ENCODE measurements at places on chromosomes 2 and 18. TPM values are rescaled to one million over a fixed set of nuclear protein-coding genes. Genes with fewer than 3 reads are reported as not detected.

GRCh38 chr18:32335228-32335627 lies 135.5 kb downstream of the GAREM1 start:
- no peak for DNase-seq

The MBP gene
- 19.7 TPM for polyA plus RNA-seq

DNA sequence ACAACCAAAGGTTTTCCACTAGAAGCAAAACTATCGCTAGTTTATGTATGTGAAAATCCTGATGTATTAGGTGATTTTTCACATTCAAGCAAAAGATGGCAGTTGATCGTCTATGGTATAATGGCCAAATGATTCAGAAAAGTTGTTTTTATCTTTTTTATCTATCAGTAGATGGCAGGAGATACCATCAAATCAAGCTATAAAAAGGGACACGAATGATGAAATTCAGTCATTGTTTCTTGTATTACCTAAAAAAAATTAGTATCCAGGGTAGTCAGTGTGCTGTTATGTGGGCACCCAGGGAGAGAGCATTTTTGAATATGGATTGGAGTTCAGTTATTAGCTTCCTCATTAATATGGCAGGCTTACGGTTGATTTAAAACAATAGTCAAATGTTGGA lies 22.9 kb upstream of the CAVIN2 start:
- DNase-seq, result no peak

The KCNK3 gene
- 1.4 TPM for polyA plus RNA-seq

DNA sequence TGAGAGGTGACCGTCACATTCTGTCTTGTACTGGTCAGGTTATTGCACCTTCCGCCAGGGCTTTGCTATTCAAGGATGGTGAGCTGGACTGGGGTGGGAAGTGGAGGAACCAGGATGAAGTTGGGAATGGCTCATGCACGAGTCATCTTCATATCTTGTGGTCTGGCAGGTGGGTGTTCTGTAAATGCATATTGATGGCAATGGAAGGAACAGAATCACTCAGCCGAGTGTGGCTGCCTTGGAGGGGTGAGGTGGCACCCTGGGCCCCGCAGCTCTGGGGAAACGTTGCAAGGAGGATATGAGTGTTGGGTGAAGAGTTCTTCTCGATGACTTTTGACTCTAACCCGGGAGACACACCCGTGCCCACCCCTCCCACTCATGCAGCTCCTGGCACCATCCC lies 1.2 kb downstream of the NEU2 start:
- no peak for DNase-seq

DNA sequence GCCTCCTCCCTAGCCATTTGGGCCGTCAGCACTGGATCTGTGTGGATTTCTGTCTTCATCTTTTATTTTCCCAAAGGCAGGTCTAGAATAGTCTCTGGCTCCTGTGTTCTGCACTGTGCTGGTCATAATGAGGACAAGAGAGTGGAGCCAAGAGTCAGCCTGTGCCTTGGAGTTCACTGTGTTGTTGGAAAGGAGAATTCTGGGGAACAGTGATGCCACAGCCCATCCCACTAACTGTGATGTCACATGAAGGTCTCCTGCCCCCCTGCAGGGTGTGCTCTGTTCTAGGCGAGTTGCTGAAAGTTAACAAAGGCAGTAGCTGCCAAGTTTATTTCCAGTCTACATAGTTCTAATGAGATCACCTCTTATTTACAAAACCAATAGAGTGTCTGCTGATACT lies 248.5 kb downstream of the TPGS2 start:
- no peak for DNase-seq

DNA sequence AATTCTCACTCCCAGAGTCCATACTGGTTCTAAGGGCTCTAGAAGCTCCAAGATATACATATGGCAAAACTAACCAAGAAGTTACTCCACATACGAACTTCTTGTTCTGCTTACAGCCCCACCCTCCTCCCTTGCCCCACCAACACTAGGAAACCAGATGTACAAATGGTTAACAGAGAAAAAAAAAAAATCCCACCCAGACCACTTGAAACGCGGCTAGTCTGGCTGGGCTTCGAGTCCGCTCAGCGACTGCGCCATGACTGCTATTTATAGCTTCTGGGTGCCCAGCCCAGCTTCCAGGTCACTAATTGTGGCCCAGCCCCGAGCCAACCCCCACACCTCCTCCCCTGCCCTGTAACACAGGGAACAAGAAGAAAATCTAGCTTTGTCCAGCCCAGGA lies 47.0 kb upstream of the IHH start:
- no peak for DNase-seq

DNA sequence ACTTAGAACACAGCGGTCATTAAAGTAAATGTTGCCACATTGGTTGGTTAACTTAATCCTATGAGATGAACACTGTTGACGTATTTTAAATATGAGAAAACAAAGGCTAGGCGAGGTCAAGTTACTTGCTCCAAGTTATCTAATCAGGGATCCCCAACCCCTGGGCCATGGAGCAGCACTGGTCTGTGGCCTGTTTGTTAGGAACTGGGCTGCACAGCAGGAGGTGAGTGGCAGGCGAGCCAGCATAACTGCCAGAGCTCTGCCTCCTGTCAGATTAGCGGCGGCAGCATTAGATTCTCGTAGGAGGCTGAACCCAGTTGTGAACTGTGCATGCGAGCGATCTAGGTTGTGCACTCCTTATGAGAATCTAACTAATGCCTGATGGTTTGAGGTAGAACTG lies 878.9 kb downstream of the CPS1 start:
- no peak for DNase-seq

The PJVK gene
- polyA plus RNA-seq, result 19.3 TPM

The IL36RN gene
- not detected for polyA plus RNA-seq

DNA sequence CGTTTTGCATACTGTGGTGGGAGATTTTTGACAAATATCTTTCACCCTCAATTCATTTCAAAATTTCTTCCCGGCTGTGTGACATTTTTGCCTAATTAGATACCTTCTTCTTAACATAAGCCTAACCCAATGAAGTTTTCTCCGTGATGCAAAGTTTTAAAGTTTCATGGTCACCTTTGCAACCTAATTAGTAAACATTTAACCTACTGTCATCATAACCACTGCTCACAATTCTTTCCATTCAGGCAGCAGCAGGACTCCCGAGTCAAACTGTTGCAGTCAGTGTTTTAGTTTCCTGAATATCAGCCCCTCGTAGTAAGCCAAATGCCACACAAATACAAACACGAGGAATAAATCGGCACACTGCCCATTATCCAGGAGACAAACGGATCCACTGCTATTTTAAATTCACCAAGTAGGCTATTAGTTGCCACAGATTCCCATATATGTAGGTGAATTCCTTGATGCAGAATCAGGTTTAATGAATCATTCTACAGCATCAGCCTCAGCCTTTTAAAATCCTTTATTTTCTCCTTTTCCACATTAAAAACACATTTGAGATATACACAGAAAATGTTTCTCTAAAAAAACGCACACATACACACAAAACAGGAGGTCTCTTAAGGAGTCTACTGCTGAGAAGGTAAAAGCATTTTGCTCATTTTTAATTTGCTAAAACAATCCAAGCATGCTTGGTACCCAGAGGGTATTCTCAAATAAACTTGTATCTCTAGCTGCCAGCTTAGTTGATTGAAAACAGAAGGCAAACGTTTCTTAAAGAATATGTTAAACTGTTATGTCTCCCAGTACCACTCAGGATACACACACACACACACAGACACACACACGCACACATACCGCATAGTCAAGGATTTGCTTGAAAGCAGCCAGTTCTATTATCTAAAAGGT lies 106.5 kb upstream of the KCTD1 start:
- DNase-seq, result no peak

The G6PC2 gene
- 0.09 TPM for polyA plus RNA-seq

DNA sequence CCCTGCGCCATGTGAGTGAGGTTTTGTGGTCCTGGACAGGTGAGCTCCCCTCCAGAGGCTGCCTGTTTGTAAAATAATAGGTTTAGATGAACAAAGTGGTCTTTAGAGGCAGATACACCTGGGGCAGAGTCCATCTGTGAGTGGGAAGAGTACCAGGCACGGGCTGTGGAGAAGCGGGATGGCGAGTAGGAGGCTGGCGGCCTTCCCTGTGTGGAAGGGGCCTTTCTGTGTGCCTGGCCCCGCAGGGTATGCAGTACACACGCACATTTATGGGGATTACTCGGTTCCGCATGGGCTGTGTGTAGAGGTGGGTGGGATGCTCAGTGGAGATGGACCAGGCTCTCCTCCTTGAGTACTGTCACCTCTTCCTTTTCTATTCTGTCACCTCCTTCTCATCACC lies 64.1 kb downstream of the AGAP1 start:
- DNase-seq, result no peak

GRCh38 chr2:150211164-150211631 lies 276.3 kb downstream of the RND3 start:
- no peak for DNase-seq

- no peak for DNase-seq
These were observed 318.8 kb downstream of the CCDC85A start for GRCh38 chr2:56502616-56503015.

The TRABD2A gene
- polyA plus RNA-seq, result 0.36 TPM

DNA sequence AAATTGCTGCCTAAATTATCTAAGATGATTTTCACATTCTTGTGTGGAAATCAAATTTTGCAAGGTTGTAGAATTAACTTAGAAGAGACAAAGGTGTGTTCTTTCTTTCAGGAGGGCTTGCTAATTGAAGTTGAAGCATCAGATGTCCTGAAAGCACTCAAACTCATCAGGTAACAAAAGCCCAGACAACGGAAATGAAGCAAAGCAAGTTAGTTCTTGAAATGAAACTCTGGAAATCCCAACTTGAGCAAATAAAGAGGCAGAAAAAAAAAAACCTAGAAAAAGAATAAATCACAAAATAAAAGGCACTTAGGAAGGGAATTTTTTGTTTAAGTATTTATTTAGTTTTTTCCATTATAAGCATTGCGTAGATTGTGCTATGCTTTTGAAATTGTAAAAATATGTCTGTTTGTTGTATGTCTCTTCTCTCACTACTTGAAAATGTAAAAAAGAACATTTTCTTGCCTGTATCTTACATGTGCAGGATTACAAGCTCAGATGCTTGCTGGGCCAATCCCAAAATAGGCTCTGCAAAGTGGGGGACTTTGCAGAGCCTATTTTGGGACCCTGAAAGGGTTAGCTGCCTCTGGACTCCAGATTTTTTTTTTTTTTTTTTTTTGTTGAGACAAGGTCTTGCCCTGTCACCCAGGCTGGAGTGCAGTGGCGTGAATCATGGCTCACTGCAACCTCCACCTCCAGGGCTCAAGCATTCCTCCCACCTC lies 46.7 kb downstream of the FAM161A start:
- no peak for DNase-seq

- DNase-seq, result no peak
These were observed 42.0 kb upstream of the ZDBF2 start for GRCh38 chr2:206232287-206233035.

- DNase-seq, result no peak
These were observed 80.6 kb upstream of the EML6 start for GRCh38 chr2:54642677-54643430.

The IL37 gene
- not detected for polyA plus RNA-seq

- DNase-seq, result no peak
These were observed 455.9 kb downstream of the CNTNAP5 start for GRCh38 chr2:124480958-124481357.

The ZNF521 gene
- polyA plus RNA-seq, result 31.2 TPM

DNA sequence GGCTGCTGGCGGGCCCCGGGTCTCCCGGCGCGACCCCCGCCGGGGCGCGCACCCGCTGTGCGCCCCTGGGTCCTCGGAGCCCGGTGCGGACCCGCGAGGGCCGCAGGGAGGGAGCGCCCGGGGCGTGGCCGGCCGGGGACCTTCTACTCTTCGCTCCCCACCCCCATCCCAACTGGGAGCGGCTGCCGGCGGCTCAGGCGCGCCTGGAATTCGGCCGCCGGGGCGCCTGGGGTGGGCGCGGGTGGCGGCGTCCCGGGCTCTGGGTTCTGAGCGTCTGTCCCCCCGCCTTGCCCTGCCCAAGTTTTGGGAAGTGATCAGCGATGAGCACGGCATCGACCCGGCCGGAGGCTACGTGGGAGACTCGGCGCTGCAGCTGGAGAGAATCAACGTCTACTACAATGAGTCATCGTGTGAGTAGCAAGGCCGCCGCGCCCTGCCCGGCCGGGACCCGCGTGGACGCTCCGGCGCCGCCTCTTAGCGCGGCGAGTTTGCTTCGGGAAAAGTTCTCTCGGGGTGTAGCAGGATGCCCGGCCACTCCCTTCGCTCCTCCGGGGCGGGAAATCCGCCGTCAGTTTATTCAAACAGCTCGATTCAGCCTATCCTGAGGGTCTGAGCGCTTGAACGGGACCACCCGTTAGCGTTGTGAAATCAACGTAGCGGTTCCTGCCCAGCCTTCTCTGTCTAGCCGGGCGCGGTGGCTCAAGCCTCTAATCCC lies 502 bp downstream of the TUBB6 start:
- peak; percentile 64 for DNase-seq

DNA sequence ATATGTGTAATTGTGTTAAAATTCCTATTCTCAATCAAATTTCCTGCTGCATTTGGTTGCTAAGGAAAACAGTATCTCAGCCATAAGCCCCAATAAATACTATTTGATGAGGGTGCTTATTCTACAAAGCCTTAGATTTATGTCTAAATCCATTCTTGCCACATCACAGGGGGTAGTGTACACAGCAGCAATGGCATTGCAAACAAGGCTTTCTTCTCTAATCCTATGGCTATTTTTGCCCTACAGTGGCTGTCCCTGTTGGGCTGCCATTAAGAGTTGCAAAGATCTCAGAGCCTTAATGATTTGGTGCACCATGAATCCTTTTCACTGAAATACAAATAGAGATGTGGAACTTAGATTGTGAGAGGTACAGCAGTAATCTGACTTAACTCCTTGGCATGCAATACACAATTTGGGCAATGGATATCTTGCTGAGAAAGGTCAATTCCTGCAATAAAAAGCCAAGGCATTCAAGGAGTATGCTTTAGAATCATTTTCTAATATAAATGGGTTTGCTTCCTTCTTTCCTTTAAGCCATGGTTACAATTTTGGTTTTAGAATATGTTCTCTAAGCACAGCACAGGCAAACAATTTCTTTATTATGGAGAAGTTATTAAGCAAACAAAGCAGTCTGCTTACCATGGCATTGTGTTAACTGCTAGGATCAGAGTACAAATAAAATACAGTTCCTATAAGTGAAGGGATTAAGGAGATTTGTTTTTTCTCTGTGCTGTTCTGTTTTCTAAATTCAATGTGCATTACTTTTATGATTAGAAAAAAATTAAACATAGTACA lies 69.8 kb upstream of the CD302 start:
- DNase-seq, result no peak

- DNase-seq, result no peak
These were observed 235.0 kb downstream of the SETBP1 start for GRCh38 chr18:44915661-44916060.

The STARD6 gene
- 0.27 TPM for polyA plus RNA-seq

GRCh38 chr2:154507186-154507585 lies 191.3 kb upstream of the KCNJ3 start:
- no peak for DNase-seq

The ANKAR gene
- polyA plus RNA-seq, result 13.8 TPM

The HES6 gene
- 10.4 TPM for polyA plus RNA-seq

DNA sequence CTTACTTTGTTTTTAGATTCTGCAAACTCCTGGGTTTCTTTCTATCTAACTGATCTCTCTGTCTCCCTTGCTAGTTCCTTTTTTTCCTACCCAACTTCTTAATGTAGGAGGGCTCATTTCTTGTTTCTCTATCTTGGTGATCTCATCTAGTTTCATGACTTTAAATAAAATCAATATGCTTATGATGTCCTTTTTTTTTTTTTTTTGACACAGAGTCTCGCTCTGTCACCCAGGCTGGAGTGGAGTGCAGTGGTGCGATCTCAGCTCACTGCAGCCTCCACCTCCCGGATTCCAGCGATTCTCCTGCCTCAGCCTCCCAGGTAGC lies 42.2 kb upstream of the IL1RL1 start:
- DNase-seq, result no peak

The IL36A gene
- polyA plus RNA-seq, result not detected

The TEX44 gene
- polyA plus RNA-seq, result not detected
